ENCODE measurements at places on chromosomes 2 and 18.

GRCh38 chr2:959457-959856 lies 8.8 kb downstream of the SNTG2 start:
- no peak for DNase-seq

DNA sequence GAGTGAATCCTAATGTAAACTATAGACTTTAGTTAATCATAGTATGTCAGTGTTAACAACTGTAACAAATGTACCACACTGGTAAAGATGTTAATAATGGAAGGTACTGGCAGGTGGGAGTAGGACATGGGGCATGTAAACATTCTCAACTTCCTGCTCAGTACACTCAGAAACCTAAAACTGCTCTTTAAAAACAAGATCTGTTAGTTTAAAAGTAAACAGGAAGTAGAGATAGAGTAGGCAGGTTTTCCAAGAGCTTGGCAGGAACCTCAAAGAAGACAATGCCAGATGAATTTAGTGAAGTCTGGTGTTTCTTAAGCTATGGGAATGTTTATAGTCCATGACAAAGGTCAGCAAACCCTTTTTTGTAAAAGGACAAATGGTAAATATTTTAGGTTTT lies 46.6 kb downstream of the CCDC138 start:
- DNase-seq, result no peak

DNA sequence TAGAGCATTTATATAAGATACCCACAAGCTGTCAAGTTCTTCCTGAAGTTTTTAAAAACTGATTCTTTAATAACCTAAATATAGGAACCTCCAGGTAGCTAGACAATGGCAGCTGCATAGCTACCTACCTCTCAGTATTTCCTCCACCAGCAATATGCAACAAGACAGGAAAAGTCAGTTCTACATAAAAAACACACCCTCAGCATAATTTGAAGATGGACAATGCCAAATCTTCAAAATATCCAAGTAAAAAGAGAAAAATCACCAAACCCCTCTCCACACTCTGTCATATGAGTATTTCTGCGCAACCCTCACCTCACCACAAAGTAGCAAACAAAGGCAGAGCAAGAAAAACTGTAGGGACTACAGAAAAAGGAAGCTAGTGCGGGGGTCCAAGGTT lies 51.4 kb downstream of the GTF3C3 start:
- DNase-seq, result no peak

- DNase-seq, result no peak
These were observed 228.3 kb upstream of the ERBB4 start for GRCh38 chr2:212766921-212767320.

GRCh38 chr2:55118643-55119083 lies 68.4 kb upstream of the RTN4 start:
- DNase-seq, result no peak

DNA sequence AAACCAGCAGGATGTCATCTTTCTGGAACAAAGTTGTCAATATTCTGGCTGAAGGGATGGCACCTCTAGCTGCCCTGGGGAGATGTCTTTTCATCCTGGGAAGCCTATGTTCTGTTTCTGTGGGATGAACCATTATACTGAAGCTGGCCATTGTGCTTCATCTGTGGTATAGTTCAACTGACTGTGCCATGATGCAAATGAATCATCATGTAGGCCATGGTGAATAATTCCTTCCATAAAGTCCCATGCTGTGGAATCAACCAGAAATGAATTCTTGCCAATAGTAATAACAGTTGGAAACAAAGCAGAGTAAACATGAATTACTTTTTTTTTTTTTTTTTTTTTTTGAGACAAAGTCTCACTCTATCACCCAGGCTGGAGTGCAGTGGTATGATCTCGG lies 64.1 kb upstream of the CNGA3 start:
- peak; percentile 14 for DNase-seq

DNA sequence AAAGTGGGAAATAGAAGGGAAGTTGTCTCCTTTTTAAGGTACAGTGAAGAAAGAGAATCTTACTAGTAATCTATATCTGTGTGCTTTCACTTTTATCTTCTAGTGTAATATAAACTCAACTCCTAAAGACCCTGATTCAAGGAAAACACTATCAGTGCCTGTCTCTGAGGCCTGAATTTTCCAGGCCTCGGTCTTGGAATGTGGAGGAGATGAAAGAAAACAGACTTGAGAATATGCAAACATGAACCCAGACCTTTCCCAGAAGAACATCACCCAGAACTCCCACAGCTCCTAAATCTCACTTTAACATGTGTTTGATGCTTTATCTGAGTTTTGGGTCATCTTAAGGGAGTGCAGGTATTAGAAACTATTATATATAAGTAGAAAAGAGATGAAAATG lies 51.8 kb downstream of the EPB41L5 start:
- DNase-seq, result no peak

DNA sequence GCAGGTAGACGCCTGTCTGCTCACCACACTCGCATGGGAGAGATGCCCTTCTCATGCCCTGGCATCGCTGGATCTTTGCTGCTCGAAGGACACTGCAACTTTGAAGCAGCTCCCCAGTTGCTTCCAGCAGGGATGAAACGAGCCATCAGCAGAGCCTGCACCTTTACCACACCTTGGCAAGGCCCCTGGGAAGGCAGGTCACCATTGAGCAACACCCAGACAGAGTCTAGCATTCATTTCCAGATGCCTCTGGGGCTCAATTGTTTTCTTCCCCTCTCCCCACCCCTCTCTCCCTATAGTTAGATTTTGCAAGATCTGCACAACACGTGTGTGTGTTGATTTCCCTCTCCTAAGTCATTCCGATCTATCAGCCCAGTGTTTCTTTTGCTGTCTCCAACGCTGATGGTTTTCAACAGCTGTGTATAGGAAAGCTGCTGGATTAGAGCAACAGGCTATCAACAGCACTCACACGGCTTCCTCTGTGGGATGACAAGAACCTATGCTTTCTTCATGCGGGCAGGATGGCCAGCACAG lies 25.6 kb upstream of the INHBB start:
- DNase-seq, result no peak

GRCh38 chr2:168348076-168348475 lies 100.7 kb upstream of the STK39 start:
- DNase-seq, result peak; percentile 25

DNA sequence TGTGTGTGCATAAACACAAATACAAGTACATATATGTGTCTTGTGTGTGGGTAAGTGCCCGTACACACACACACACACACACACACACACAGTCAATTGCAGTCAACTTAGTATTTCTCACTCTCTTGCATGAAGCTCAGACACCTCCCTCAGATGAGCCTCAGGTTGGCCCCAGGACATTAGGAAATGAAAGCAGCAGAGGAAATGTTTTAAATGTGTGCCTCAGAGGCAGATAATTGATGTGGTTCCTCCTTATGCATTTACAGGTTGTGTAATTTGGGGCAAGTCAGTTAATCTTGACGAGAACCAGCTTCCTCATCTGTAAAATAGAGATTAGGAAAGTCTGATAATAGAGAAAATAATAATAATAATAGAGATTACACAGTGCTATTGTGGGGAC lies 814.0 kb upstream of the ID2 start:
- DNase-seq, result no peak

DNA sequence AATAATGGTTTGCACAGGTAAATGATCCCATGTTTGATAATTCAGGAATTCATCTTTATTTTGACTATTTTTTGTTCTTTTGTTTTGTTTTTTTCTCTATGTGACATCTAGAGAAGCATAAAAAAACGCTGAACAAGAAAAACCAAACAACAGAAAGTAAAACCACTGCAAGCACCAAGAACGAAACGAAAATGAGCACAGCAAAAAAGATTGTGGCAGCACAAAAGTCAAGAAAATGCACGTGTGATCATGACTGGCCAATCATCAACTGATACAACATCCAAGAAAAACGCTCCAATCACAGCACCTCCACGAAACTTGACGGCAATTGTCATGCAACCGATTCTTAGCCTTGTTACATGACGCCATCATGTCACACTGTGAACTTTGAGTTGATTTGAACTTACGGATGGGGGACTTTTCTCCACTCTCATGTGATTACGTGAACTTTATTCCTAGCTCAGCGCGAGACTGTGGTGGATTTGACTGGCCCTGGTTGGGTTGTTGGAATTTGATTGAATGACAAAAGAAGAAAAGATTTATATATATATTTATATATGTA lies 318.7 kb downstream of the CELF4 start:
- no peak for DNase-seq

- no peak for DNase-seq
These were observed 61.8 kb upstream of the EFEMP1 start for GRCh38 chr2:55985406-55985805.

GRCh38 chr2:218322768-218323525 lies 30.6 kb upstream of the TMBIM1 start:
- DNase-seq, result peak; percentile 64

DNA sequence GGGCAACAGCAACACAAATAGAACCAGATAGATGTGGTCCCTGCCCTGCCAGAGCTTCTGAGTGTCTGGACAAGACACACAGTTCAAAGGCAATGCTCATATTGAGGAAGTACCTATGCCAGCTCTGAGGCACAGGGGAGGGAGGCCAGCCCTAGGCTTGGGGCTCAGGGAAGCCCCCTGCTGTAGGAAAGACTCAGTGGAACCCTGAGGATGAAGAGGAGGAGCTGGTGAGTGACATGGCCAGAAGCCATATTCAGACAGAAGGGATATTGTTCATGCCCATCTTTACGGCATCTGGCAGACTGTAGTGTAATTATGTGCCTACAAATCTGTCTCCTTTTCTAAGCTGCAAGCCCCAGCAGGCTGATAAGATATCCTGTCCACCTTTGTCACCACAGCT lies 8.8 kb downstream of the SIGLEC15 start:
- DNase-seq, result no peak

DNA sequence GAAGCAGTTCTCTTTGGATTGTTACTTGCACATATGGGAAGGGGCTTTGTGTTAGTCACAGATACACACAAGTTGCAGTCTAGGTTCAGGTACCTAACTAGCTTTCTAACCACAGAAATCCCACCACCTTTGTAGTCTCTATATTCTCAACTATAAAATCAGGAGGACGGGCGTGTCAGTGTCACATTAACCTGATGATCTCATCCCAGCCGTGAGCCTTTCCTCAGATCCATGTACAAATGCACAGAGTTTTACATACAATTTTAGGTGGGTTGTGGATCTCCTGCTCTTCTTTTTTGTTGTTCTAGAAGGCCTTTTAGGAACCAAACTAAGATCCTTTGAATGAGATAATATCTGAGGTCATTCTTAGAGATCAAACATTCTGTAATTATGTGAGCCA lies 94.0 kb downstream of the ZNF532 start:
- DNase-seq, result no peak

DNA sequence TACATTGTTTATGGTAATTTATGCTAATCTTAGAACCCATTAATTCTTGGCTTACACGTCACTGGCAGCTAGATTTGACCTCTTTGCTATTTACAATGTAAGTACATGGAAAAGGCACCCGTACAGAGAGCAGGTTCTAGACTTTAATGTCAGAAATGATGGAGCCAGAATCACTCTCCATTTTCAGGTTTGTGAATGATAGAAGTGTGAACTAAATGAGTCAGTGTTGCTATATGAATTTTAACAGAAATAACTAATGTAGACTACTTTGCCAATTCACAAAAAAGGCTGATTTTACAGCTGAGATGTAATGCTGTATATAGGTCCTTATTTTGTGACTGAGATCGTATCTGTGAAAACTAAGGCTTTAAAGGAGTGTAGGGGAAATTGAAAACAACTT lies 214.6 kb downstream of the LDLRAD4 start:
- DNase-seq, result no peak

GRCh38 chr2:58032016-58032763 lies 14.4 kb upstream of the VRK2 start:
- DNase-seq, result peak; percentile 17

- no peak for DNase-seq
These were observed 269.3 kb upstream of the SETBP1 start for GRCh38 chr18:44411262-44411905.

GRCh38 chr2:138564586-138565229 lies 63.1 kb downstream of the SPOPL start:
- DNase-seq, result no peak

DNA sequence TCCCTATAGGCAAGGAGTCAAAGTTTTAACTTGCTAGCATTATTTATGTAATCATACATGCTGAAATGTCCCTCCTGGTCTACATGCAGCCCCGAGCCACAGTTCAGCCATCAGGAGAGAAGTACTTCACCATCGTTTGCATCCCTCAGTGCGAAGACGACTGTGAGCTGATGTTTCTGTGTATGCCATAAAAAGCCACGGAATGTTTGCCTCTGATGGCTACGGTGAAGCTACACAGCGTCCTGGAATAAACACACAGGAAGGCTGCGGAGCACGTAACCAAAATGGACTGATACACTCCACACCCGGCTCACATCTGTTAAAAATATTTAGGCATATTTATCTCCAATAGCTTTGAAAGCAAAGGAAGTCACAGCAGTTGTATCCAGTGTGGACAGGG lies 4.3 kb upstream of the SALL3 start:
- DNase-seq, result no peak

- no peak for DNase-seq
These were observed 124.9 kb upstream of the PXDN start for GRCh38 chr2:1869248-1869647.

GRCh38 chr2:180705551-180705950 lies 274.9 kb upstream of the UBE2E3 start:
- DNase-seq, result no peak

DNA sequence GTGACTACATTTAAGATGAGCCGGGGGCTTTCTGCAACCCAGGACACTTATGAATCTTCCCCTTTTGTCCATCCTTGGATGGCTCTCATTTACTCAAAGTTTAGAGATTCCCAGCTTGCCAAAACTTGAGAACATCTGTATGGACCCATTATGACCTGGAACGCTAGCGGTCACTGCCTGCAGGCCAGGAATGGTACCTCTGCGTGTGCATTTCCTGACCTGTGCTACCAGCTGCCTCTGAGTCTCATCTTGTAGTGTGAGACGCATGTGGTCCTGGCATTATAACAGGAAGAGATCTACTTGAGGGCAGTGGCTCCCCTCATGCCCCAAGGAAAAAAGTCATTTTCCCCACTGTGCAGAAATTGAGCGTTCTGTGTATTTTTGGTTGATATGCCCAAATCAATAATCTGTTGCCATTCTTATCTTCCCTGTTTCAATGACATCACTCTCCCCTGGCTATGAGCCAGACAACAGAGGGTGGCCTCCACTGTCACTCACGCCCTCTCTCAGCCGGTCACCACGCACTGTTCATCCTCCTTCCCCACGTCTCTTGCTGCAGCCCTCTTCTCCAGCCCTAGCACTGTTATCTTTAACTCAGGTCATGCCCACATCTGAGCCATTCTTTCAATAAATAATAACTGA lies 28.5 kb upstream of the NPAS2 start:
- no peak for DNase-seq

- DNase-seq, result no peak
These were observed 130.1 kb downstream of the LCLAT1 start for GRCh38 chr2:30577151-30577550.
